ENCODE measurements at places on chromosomes 3 and 15. TPM values are rescaled to one million over a fixed set of nuclear protein-coding genes. Genes with fewer than 3 reads are reported as not detected.

CISH gene
- 4.7 TPM for total RNA-seq

DBR1 gene
- total RNA-seq, result 17.2 TPM

CYP1A2 gene
- not detected for total RNA-seq

CLDN18 gene
- total RNA-seq, result under 0.01 TPM

GPR87 gene
- total RNA-seq, result not detected

UPK1B gene
- total RNA-seq, result not detected

KNG1 gene
- 0.52 TPM for total RNA-seq

PRR20G gene
- total RNA-seq, result not detected

GOLGA8K gene
- total RNA-seq, result not detected

GUCA1C gene
- not detected for total RNA-seq

C2CD4A gene
- not detected for total RNA-seq

ABHD17C gene
- total RNA-seq, result 3.7 TPM

CGNL1 gene
- total RNA-seq, result 11.5 TPM

SPSB4 gene
- 12.0 TPM for total RNA-seq

SIN3A gene
- 40.7 TPM for total RNA-seq

INSYN1 gene
- total RNA-seq, result 2.1 TPM

PODXL2 gene
- total RNA-seq, result 4.2 TPM

Measured in skeletal muscle tissue (tissue), 5 donors.